ENCODE measurements at places on chromosomes 5 and 9. TPM values are rescaled to one million over a fixed set of nuclear protein-coding genes. Genes with fewer than 3 reads are reported as not detected.

N4BP3 gene
- total RNA-seq, result 0.07 TPM

GPR21 gene
- total RNA-seq, result 0.46 TPM

- DNase-seq, result no peak
Measured at GRCh38 chr9:137785704-137786161, 91.8 kb upstream of the CACNA1B start.

DNA sequence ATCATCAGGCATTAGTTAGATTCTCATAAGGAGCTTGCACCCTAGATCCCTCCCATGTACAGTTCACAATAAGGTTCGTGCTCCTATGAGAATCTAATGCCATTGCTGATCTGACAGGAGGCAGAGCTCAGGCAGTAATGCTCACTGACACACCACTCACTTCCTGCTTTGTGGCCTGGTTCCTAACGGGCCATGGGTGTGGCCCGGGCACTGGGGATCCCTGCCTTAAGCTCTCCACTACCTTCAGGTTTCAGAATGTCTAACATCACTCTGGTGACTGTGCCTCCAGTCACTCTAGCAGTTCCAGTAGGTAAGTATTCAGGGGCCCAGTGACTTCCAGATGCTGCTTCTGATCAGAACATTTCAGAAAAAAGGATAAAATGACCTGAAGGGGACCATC is 152.4 kb downstream of the LRRC70 start:
- DNase-seq, result no peak

- no peak for DNase-seq
Measured at GRCh38 chr5:91291628-91292569, 91.2 kb downstream of the ARRDC3 start.

- no peak for DNase-seq
Measured at GRCh38 chr9:127158786-127159324, 36.4 kb upstream of the ANGPTL2 start.

DNA sequence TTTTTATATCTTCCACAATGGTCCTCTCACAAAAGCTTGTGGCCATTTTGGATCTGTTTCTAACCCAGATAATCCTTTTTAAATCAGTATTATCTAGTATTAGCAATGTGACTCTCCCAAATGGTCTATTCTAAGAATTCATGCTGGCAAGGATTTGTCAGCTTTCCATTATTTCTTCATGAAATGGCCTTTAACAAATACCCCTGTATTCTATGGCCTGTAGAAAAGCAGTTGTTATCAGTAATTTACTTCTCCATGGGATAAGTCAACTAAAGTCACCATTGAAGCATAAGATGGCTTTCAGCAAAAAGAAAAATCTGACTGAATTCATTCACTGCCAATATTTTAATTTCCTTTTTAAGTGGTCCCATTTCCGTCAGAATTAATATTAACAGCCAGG is 346.4 kb upstream of the FAM174A start:
- DNase-seq, result no peak

GRCh38 chr9:34898846-34899245 is 59.2 kb upstream of the PHF24 start:
- DNase-seq, result no peak

DNA sequence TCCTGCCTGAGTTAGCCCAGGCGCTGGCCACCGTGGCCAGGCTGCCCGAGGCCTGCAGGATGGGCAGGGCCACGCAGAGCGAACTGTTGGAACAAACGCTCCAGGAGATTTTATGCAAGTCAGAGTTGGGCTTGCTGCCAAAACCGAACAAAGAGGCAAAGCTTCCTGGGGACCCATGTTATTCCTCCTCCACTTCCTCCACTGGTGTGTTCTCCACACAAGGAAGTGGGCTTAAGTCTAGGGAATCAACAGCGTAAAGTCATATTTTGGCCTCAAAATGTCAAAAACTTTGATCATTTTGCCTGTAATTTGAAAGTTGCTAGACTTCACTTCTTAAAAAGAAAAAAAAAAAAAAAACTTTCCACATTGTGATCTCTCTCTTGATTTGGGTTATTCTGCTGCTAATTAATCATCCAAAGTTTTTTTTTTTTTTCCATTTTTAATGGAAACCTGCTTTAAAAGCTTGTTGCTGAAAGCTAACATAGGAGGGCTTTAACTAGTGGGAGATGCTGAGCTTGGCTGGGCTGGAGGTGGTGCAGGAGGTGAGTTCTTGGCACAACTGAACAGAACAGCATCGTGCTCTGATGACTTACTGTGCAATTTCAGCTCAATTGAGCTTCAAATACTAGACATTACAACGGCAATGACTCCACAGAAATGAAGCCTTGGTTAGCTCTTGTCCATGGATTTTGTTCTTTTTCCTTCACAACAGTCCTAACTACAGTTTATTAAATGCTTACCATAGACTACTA is 73.0 kb downstream of the PTPDC1 start:
- no peak for DNase-seq

Data from right lobe of liver (tissue), 6 donors.